ENCODE measurements at places on chromosomes 12 and 14.
A peak's percentile ranks its signal among the peaks of the same experiment; 100 is the strongest.

DNA sequence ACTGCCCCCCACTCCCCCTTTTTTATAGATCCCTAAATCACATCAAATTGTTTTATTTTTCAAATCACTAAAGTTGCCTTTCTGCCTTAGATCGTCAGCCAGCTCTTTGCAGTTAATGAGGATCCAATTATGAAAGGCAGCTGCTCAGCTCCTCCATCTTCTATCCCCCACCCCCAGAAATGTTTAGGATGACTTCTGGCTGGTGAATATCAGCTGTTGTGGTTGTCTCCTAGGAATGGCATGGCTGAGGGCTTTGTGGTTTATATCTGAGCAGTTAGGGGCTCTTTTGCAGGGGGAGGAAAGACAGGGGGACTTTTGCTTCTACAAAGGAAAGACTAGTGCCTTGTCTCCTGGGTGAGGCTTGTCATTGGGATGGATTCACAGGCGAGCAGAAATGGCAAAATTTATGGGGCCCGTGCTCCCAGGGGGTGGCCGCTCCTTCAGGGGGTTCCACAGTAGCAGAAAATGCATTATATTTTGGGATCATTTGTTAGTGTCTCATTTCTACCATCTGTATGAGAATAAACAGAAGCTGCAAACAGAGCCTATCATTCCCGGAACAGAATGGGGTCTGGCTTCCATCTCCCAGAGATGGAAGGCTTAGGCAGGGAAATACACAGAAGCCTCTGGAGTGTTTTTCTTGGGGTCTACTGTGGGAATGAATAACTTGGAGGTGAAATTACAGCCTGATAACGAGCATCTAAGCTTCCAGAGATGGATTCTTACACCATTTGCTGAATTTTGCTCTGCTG lies 6.5 kb downstream of the JDP2 start:
- DNase-seq = no peak

GRCh38 chr12:104598342-104599271 lies 141.9 kb downstream of the CHST11 start:
- no peak for DNase-seq

DNA sequence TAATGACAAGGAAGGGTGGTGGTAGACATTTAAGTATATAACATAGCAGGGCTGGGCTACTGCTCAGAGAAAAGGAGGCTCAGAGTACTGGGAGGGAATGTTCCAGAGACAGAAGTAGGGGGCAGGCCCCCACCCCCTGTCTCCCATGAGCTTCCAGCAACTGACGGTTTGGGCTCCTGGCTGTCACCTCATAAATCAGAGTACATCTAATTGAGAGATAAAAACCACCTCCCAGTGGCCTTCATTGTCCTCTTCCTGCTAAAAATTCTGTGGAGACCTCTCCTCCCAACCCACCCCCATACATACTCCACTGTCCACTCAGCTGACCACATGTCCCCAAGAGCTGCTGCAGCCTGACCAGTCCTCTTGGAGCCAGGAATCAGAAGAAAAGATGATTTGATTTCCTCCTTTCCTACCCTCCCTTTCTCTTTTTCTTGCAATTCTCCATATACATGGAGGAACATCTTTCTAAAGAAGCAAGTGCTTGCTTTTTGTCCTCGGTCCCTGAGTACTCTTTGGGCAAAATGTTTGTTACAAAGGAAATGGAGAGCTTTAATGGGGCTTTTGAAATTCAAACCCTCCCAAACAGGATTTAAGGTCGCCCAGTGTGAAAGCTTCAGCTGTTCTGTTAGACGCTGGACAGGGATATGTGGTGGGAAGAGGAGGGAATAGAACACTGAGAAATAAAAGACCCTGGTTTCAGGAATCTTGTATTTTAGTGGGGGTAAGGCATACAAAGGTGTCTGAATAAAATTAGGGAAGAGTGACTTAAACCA lies 16.4 kb upstream of the KCNA5 start:
- no peak for DNase-seq

GRCh38 chr12:13206560-13206897 lies 10.0 kb downstream of the EMP1 start:
- DNase-seq = no peak

DNA sequence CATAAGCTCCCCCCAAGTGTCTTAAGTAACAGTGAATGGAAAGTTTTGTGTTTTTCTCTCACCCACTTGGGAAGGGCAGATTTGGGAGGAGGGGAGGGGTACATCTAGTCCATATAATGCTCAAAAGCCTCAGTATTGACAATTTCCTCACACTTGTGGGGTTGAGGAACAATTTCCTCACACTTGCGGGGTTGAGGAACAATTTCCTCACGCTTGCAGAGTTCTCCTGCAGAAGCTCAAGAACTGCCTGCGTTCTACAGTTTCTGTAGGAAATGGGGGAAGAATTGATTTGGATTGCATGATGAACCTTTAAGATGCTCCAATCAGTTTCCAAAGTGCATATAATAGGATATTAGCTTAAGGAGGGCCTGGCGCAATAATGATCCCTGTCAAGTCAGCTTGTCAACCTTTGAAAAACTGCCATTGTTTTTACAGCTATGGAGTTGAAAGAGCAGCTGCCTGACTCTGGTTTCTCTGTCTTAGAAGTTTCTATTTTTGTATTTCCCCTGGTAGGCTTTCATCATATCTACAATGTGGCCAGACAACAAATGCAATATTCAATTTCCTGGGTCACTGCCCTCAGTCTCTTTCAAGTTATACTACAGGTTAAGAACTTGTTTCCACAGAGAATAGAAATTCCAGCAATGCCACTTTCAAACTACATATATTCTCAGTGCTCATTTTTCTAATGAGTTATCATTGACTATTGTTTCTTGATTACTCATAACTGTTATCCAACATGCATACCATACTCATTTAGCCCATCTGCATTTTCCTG lies 66.5 kb downstream of the PLEKHG7 start:
- no peak for DNase-seq

DNA sequence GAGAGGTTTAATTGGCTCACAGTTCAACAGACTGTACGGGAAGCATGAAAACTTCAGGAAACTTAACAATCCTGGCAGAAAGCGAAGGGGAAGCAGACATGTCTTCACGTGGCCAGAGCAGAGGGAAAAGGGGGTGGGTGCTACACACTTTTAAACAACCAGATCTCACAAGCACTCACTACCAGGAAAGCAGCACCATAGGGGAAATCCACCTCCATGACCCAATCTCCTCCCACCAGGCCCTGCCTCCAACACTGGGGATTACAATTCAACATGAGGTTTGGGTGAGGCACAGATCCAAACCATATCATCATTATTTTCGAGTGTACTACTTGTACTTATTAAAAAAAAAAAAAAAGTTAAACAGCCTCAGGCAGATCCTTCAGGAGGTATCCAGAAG lies 29.9 kb downstream of the RXYLT1 start:
- no peak for DNase-seq

DNA sequence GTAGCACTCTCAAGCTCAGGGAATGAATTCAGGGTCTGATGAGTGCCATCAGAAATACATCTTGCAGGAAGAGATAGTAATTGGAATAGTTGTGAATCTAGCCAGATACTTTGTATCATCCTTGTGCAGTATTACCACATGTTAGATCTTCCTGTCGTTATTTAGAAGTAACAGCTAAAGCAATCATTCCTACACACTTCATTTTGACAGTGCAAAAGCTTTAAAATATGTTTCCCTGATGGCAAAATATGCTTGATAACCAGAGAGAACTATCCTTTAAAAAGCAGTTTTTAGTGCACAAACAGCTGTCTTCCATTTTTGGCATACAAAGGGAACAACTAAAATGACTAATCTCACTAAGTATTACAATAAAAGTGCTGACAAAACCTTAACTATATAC lies 149.5 kb upstream of the SLC38A2 start:
- no peak for DNase-seq

DNA sequence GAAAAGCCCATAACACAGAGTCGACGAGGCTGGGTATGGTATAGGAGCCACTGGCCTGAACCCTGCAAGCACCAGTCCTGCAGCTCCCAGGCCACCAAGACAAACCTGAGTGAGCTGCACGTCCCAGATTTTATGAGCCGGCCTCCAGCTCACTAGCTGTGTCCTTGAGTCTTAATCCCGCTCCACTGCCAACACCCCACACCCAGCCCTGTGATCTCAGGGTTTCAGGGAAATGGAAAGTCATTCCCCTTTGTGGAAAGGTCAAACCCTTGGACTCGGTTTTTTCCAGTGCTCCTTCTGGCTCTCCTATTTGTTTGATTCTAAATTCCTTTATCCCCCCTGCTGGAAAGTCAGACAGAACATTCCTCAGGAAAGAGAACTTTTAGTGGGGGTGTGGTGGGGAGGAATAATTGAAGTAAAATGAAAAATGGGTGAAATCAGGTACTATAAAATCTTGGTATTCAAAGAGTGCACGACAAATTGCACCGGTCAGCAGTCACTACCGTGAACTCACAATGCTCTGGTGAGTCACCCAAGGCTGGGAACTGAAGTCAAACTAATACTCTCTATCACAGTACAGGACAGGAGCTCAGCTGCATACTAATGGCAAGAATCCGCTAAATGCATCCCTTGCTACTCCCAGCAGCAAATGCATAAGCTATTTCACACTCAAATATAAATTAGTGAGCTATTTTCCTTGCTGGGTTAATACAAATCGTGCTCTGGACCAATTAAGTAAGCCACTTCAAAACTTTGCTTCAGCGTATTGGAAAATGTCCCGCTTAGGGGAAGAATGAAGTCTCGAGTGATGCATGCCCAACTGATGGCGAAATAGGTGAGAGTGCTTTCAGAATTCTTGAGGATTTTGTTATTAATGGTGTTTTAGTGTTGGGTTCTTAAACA lies 9.0 kb downstream of the PITPNM2 start:
- peak; percentile 86 for DNase-seq

GRCh38 chr12:47891356-47891755 lies 13.4 kb downstream of the VDR start:
- DNase-seq = no peak

DNA sequence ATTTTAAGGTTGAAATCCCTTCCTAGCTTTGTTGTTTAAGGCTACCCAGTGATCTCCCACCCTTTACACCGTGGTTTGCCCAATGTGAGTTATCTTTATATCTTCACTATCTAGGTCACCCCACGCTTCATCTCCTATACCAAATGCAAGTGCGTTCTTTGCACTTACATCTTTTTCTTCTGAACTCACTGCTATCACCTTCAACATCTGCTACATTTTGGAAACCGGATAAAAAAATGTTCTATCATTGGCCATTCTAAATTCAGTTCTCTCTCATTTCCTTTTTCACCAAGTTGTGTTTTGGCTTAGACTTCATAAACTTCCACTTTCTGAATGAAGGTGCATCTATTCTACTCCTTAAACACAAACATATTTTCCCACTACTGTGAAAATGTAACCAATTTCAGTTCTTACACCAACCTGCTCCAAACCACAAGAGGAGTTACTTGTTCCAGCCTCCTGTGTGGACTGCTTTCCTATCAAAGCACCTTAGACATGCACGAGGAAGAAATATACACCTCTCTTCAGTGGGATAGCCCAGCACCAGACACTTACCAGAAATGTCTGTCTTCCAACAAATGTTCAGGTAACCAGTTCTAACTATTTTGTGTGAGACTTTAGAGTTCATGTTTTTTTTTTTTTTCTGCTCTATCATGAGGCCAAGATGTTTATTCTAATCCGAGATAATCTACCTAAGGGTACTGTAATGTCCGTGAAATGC lies 21.9 kb downstream of the CLEC9A start:
- no peak for DNase-seq

DNA sequence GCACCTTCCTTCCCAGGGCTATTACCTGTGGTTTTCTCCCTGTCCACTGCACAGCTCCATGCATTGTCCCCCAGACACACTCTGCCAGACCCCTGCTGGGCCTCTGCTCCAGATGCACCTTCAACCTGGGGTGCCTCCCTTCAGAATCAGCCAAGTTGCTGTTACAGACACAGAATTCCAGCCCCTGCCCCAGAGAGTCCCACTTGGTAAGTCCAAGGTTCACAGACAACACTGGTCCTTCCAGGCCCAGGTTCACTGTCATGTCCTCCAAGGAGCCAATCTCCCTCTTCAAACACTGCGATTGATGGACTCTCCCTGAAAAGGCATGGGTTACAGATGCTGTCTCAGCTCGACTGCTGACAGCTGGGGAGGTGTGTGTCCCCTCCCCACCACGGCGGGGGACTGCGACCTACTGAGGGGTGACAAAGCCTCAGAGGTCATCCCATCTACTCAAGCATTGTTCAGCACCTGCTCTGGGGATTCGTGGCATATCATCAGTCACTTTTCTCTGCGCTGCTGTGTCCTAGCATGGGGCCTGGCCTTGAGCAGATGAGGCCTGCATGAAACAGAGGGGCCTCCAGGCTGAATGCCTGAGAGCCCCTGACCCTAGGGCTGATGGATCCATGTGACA lies 24.3 kb downstream of the CALM1 start:
- DNase-seq = no peak

- no peak for DNase-seq
Observed at GRCh38 chr12:29255042-29255441, 106.0 kb downstream of the FAR2 start.
